ENCODE measurements at places on chromosomes 3 and 15.

DNA sequence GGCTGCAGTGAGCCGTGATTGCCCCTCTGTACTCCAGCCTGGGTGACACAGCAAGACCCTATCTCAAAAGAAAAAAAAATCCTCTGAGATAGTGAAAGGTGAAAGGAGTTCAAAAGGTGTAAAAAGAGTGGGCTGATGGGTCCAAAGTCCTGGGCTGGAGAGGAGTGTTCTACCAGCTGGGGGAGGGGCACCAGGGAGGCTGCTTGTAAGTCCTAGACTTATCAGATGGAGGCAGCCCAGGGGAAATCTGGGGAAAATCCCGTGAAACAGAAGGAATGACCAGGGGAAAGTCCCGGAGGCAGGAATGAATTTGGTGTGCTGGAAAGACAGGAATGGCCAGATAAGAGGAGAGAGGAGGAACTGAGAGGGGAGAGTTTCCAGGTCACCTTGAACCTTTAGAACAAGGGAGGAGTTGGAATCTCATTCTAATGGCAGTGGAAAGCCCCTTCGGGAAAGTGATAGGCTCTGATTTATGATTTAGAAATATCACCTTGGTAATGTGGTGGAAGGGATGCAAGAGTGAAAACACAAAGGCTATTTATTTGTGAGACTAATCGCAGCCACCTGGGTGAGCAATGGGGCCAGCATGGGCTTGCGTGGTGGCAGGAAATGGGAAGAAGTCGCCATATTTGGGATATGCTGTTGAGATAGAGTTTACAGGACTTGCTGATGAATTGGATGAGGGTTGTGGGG, 23.4 kb upstream of the PPP4R2 start:
- no peak for DNase-seq

DNA sequence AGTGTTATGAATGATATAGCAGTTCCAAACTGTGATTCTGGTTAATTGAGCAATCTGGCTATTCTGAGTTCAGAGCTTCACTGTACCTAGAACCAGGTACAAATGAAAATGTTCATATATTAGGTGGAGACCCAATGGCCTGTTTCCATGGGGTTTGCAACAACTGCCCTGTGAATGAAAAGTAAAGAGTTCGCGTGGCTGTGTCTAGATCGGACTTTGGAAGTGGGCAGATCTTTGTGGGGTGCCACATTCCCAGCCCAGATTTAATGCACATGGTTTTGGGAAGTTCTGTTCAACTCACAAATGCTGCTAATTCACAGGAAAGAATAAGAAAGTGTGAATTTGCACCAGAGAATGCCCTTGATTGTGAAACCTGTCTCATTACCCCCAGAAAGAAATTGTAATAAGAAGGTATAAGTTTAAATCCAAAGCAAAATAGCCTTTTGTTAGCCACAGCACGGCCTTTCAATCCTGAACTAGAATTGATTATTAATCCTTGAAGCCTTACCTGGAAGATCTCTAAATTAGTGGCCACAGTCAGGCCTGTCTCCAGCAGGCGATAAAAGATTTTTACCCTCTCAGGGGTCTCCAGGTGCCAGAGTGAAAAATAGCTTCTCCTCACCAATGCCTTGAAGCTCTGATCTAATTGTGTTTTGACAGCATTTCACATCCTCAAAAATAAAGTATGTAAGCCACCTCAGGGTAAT, 22.6 kb downstream of the WHAMM start:
- no peak for DNase-seq

- DNase-seq = peak; percentile 18
Observed at GRCh38 chr3:127671523-127672428, 976 bp upstream of the ABTB1 start.

GRCh38 chr3:190513409-190514370, at the start of gene IL1RAP:
Gene IL1RAP (plus strand): TSS chr3:190514085. CDS start chr3:190564290, 50,205 bp downstream.
- DNase-seq = peak; percentile 97

DNA sequence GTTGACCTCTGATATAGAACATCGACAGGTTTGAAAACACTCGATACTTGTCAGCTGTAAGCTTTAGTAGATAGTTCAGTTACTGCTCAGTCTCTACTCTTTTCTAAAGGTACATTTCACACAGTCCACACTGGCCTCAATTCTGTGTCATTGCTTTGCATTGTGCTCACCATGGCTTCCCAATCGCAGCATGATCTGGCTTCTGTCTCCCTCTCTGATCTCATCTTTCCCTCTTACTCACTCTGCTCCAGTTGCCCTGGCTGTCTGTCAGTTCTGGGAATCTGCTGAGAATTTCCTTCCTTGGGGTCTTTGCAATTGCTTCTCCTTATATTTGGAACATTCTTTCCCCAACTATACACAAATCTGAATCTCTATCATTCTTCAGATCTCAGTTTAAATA, 80.6 kb downstream of the GTF2E1 start:
- no peak for DNase-seq

- DNase-seq = no peak
Observed at GRCh38 chr3:38994251-38994650, 57.5 kb downstream of the SCN11A start.

- peak; percentile 21 for DNase-seq
Observed at GRCh38 chr15:47401427-47401826, 315.9 kb upstream of the SEMA6D start.

DNA sequence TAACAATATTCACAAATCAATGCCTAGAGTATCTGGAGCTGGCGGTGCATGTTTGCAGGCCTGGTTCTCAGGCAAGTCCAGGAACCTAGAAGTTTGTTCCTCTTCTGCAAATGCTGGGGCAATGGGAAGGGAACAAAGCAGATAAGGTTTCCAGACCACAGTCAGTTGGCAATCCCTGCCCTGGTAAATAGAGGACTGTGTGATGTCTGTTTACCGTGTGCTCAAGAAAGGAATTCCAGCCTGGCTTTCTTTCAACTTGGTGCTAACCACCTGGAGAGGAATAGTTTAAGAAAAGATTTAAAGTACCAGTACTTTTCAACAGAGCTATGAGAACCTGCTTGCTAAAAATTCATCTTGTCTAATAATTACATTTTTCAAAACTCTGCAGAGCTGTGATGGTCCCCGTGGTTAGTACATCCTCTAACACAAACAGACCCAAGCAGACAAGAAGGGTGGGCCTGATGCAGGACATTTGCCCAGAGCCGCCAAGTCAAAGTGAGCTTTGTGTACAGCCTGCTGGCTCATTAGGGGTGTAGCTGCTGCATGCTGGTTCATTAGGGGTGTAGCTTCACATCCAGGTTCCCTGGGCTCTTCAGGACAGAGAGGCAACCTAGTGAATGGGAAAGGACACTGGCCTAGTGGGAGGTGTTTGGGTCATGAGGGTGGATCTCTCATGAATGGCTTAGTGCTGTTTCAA, 220.5 kb downstream of the SQOR start:
- peak; percentile 25 for DNase-seq

GRCh38 chr3:51819709-51820406, 40.8 kb upstream of the IQCF6 start:
- no peak for DNase-seq

DNA sequence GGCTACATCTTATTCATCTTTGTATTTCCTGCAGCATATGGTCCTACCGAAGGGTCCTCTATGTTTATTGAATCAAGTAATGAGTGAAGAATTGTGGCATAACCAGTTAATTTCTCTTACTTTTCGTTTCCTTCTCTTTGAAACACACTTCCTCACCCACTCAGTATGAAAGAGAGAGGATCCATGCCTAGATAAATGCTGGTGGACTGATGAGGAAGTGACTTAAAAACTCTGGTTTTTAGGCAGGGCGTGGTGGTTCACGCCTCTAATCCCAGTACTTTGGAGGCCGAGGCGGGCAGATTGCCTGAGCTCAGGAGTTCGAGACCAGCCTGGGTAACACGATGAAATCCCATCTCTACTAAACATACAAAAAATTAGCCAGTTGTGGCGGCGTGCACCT, 2.2 kb upstream of the MB21D2 start:
- no peak for DNase-seq

- DNase-seq = no peak
Observed at GRCh38 chr3:74550686-74551085, 63.8 kb downstream of the CNTN3 start.

- no peak for DNase-seq
Observed at GRCh38 chr15:47432826-47433225, 284.5 kb upstream of the SEMA6D start.

GRCh38 chr15:27782125-27782524, 317.0 kb downstream of the OCA2 start:
- no peak for DNase-seq

GRCh38 chr3:177371888-177372287, 174.6 kb upstream of the TBL1XR1 start:
- DNase-seq = no peak
